ENCODE measurements at places on chromosomes 2 and 18. TPM values are rescaled to one million over a fixed set of nuclear protein-coding genes. Genes with fewer than 3 reads are reported as not detected.

LIMS2 gene
- not detected for total RNA-seq

GREB1 gene
- 0.85 TPM for total RNA-seq

CAPN13 gene
- not detected for total RNA-seq

PER2 gene
- 32.9 TPM for total RNA-seq

SCYGR8 gene
- total RNA-seq: not detected

TUBB8B gene
- not detected for total RNA-seq

ZNF521 gene
- 0.54 TPM for total RNA-seq

ZSWIM2 gene
- not detected for total RNA-seq

SOX11 gene
- not detected for total RNA-seq

- no peak for DNase-seq
These were observed 306.6 kb upstream of the VWC2L start for GRCh38 chr2:214104219-214104618.

DNA sequence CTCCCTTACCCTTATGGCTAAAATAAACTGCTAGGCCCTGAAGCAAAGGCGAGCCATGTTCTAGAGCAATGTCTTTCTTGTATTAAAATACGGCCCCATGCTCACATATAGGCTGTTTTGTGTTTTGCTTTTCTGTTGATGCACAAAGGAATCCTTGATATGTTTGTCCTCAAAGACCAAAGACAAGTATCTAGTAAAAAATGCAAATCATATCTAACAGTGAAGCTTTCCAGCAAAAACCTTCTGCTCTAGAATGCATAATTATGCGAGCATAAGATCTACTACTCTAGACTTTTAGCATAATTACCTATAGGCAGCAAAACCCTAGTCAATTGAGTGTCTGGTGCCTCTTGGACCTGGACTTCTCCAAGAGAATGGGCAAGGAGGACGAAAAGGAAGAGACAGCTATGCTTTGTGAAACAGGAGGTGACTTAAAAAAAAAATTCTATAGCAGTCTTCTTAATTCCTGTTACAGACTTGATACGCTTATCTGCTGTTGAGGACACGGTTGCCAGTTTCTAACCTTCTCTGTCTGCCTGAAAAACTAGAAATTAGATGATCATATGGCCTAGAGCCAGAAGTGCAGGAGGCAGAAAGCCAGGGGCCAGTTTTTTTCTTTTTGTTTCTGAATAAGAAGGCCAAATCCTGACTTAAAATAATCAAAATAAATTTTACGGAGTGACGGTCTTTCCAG lies 1.5 kb upstream of the AMMECR1L start:
- no peak for DNase-seq

- no peak for DNase-seq
These were observed 16.7 kb downstream of the PSMD14 start for GRCh38 chr2:161324876-161325275.

DNA sequence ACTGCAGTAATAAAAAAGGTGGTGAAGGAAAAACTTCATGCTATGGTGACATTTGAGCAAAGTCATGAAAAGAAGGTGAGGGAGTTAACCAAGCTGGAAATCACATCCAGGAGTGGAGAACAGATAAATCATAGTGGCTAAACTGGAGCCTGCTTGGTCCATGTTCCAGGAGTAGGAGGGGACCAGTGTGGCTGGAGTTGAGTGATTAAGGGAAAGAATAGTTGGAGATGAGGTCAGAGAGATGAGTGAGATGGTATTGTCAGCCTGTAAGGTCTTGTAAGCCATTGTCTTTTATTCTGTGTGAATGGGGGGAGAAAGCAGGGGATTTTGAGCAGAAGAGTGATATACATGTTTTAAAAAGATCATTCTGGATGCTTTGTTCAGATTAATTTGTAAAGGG lies 52.3 kb downstream of the NABP1 start:
- DNase-seq: no peak

DNA sequence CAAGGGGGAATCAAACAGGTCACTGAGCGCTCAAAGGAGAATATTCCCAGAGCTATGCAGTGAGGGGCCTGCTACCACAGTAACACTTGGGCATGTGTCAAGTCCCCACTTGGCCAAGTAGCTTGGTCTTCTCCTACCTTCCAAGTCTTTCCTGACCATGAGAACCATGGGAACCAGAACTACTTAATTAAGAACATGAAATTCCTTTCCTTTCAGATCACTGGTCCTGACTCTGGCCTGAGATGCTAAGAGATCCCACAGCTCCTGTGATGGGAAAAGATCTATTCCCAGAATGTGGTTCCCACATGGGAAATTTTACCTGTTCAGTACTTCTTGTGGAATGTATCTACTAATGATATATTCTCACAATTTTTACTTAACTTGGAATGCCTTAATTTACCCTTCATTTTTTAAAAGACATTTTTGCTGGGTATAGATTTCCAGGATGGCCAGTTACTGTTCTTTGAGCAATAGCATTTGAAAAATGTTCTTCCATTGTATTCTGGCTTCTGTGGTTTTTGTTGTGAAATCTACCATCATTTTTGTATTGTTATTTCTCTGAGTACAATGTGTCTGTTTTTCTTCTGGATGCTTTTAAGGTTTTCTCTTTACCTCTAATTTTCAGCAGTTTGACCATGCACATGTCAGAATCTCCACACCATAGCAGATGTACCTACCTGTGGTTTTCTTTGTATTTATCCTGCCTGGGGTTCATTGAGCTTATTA lies 37.9 kb downstream of the KCNIP3 start:
- no peak for DNase-seq

GRCh38 chr2:241017228-241017940 lies 19.0 kb downstream of the SNED1 start:
- DNase-seq: no peak

DNA sequence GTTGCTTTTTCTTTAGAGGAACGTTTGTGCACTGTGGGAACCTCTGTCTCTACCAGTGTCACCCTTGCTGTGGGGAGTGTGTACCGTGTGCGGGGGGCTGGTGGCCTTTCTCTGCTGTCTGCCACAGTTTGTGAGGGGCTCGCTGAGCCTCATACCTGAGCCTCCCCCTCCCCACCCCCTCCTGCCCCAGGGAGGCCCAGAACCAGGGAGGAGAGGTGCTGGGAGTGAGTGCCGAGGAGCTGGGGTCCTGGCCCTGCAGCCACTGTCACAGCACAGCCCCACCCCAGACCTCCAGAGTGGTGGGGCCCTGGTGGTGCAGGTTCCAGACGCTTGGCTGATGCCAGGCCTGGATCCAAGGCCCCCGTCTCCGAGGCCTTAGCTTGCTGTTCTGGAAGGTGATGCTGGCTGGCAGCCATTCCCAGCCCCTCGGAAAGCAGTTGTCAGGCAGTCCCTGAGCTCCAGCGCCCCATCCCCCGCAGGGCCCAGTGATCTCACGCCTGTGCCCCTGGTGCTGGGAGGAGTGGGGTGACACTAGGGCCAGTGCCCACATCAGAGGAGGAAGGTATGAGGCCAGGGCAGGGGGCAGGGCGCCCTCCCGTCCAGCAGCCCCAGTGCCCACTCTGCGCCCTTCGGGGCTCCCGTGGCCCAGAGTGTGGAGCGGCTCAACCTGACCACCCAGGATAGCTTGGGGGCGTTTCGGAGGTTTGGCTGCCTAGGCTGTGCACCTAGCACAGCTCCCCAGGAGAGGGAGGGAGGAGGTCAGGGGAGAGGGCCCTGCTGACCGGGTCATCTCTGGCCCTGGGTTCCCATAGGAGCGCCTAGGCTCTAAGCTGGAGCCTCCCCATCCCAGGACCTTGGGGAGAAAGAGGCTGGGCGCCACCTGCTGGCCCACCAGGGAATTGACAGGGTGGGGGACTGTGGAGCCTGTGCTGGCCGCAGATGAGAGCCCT lies 53.0 kb upstream of the ALPP start:
- DNase-seq: peak; percentile 59

- DNase-seq: no peak
These were observed 193.3 kb downstream of the SLC4A3 start for GRCh38 chr2:219820767-219821166.

GRCh38 chr2:142824756-142825155 lies 52.7 kb upstream of the KYNU start:
- no peak for DNase-seq

All from natural killer cell (primary cell).